Heart left ventricle (tissue), 16 donors: ENCODE measurements at places on chromosomes 5 and 9. TPM values are rescaled to one million over a fixed set of nuclear protein-coding genes. Genes with fewer than 3 reads are reported as not detected.

DNA sequence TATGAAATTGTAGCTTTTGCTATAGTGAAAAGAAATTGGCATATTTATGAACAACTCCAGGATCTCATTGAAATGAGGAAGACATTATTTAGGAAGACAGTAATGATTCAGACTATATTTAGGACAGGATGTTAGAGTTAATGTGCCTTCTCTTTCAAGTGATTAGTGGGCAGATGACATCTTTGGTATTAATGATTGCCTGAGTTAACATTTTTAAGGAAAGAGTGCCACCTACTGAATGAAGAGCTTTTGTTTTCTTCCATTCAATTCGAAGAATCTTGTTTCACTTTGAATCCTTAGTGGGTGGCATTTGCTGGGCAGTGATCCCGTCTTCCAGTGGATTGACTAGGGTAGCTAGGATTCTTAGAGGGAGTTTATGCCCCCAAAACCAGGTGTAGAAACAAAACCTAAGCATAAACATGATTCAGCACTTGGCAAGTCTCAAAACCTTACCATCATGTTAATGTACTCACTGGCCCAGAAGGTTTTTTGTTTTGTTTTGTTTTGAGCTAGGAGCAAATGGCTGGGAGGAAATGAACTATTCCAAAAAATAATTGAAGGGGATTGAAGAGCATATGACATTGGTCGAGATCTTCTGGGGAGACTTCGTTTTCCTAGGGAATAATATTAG is 23.2 kb downstream of the MAP3K1 start:
- H3K27me3 ChIP-seq, result no peaks in the 10 kb centered on the region
- peaks cover 86% of the 10 kb centered on the region for H3K4me1 ChIP-seq
- peak overlapping the region; percentile 36 for H3K27ac ChIP-seq
- DNase-seq, result no peak
- no peaks in the 10 kb centered on the region for H3K36me3 ChIP-seq
- no peak overlapping the region for H3K4me3 ChIP-seq

GRCh38 chr9:29691758-29692407 is 2118.6 kb upstream of the C9orf72 start:
- H3K4me3 ChIP-seq, result no peak overlapping the region
- no peak for DNase-seq
- no peak overlapping the region for H3K27ac ChIP-seq
- no peaks in the 10 kb centered on the region for H3K36me3 ChIP-seq
- H3K4me1 ChIP-seq, result no peaks in the 10 kb centered on the region

- H3K36me3 ChIP-seq, result no peaks in the 10 kb centered on the region
- no peaks in the 10 kb centered on the region for H3K27me3 ChIP-seq
- no peak overlapping the region for H3K4me3 ChIP-seq
These were observed 321.3 kb downstream of the EPB41L4A start for GRCh38 chr5:112097768-112098167.

DNA sequence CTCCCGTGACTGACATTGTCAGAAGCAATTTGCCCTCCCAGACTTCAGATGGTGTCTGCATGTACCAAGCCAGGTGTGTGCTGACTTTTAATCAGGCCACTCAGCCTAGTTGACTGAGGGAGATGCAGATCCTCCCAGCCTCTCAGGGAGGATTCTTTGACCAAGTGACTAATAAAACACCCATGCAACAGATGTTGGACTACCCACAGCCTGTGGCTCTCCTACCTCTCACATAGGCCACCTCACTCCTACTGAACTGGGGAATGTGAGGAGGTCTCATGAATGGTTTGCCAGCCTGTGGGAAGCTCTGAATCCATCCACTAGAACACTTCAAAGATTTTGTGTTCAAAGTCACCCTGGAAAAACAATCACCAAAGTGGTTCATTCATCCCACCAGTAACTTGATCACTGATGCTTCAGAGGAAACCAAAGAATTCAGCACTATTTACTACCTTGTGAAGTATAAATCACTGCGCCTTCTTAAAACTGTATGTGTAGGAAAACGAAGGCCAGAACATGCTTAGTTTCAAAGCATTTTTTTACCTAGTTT is 80.1 kb downstream of the ESM1 start:
- no peak overlapping the region for H3K27ac ChIP-seq
- no peaks in the 10 kb centered on the region for H3K4me1 ChIP-seq
- no peaks in the 10 kb centered on the region for H3K27me3 ChIP-seq
- H3K36me3 ChIP-seq, result no peaks in the 10 kb centered on the region
- no peak overlapping the region for H3K4me3 ChIP-seq
- no peak for DNase-seq

DNA sequence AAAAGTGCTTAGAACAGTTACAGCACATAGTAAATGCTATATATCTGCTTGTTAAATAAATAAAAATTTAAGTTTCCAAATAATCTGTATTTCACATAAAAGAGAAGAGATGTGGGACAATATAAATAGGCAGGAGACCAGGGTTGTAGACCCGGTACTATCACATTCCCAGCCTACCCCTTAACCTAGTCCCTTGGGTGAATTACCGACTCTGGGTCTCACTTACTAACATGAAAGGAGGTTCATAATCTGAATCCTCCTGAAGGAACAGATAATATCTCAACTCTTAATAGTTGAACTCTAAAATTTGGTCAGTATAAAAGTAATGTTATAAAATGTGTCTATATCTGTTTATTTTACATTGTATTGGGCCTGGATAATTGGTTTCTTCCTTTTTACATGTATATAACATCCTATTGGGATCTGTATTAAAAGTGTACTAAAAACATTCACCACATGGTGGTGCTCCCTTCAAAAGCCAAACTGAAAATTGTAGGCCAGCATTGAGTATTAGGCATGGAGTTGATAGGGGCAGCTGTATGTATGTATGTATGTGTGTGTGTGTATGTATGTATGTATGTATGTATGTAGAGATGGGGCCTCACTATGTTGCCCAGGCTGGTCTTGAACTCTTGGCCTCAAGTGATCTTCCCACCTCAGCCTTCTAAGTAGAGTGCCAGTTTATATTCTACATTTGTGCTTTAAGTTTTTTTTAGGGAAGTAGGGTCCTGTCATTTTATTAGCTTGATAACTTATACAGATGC is 64.2 kb upstream of the ABL1 start:
- DNase-seq, result no peak
- no peaks in the 10 kb centered on the region for H3K36me3 ChIP-seq
- H3K27me3 ChIP-seq, result no peaks in the 10 kb centered on the region
- no peak overlapping the region for H3K27ac ChIP-seq

- H3K27me3 ChIP-seq, result no peaks in the 10 kb centered on the region
- H3K27ac ChIP-seq, result peak overlapping the region; percentile 14
- no peaks in the 10 kb centered on the region for H3K4me1 ChIP-seq
- H3K4me3 ChIP-seq, result no peak overlapping the region
- H3K36me3 ChIP-seq, result no peaks in the 10 kb centered on the region
These were observed 5.5 kb upstream of the HTR4 start for GRCh38 chr5:148659641-148660345.

- no peak for DNase-seq
- H3K4me3 ChIP-seq, result no peak overlapping the region
- no peak overlapping the region for H3K27ac ChIP-seq
- peaks cover 15% of the 10 kb centered on the region for H3K4me1 ChIP-seq
- no peaks in the 10 kb centered on the region for H3K27me3 ChIP-seq
- no peaks in the 10 kb centered on the region for H3K36me3 ChIP-seq
These were observed 39.3 kb upstream of the ADRA1B start for GRCh38 chr5:159877016-159877415.

- H3K36me3 ChIP-seq, result no peaks in the 10 kb centered on the region
- no peaks in the 10 kb centered on the region for H3K27me3 ChIP-seq
- H3K4me1 ChIP-seq, result peaks cover 32% of the 10 kb centered on the region
- H3K4me3 ChIP-seq, result peak overlapping the region; percentile 29
- no peak for DNase-seq
- H3K27ac ChIP-seq, result peak overlapping the region; percentile 70
These were observed 224.4 kb downstream of the EBF1 start for GRCh38 chr5:158875272-158875679.

- H3K27ac ChIP-seq, result peak overlapping the region; percentile 40
- no peaks in the 10 kb centered on the region for H3K4me1 ChIP-seq
- no peaks in the 10 kb centered on the region for H3K36me3 ChIP-seq
- peak overlapping the region; percentile 36 for H3K4me3 ChIP-seq
- H3K27me3 ChIP-seq, result no peaks in the 10 kb centered on the region
These were observed 18.8 kb upstream of the FAM13B start for GRCh38 chr5:138051441-138052296.

Gene BHMT2
- total RNA-seq, result 4.9 TPM

Gene CDX1
- 0.29 TPM for total RNA-seq

Gene EQTN
- total RNA-seq, result not detected

Gene DND1
- 0.52 TPM for total RNA-seq

Gene CDC14B
- total RNA-seq, result 26.9 TPM
